Gastroesophageal sphincter (tissue), 4 donors: ENCODE measurements at places on chromosomes 1 and 21. TPM values are rescaled to one million over a fixed set of nuclear protein-coding genes. Genes with fewer than 3 reads are reported as not detected.
A peak's percentile ranks its signal among the peaks of the same experiment; 100 is the strongest.

- ATAC-seq = no peak
These were observed 155.3 kb downstream of the DISC1 start for GRCh38 chr1:231781892-231782291.

DNA sequence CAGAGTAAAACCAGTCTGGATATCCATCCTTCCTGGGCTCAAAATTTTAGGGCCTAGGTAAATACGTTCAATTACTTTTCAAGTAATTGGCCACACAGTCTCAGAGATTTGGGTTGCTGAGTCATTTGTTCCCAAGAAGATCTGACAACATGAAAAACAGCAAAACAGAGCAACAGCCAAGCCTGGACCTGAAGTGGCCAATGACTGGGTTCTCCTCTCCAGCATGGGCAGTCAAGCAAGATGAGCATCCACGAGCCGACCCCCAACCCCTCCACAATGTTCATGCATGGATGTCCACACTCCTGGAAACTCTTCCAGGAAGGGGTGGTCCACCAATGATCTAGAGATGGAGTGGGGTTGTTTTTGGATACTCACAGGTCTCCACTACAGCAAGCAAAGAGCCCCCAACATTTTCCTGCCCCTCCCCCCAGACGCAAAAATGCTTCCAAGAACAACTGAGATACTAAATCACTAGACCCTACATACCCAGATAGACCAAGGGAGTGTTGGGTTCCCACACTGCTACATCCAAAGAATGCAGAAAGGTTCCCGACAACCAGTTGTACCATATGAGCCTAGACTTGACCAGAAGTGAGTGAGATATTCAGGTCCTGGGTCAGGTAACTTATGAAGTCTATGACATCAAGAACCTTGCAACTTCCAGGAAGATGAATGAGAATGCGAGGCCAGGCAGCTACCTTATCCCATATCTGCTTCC lies 73.0 kb downstream of the CD46 start:
- peak; percentile 7 for ATAC-seq

Gene AIRE
- not detected for total RNA-seq

- ATAC-seq = no peak
These were observed 27.8 kb downstream of the FAM20B start for GRCh38 chr1:179053486-179053885.

DNA sequence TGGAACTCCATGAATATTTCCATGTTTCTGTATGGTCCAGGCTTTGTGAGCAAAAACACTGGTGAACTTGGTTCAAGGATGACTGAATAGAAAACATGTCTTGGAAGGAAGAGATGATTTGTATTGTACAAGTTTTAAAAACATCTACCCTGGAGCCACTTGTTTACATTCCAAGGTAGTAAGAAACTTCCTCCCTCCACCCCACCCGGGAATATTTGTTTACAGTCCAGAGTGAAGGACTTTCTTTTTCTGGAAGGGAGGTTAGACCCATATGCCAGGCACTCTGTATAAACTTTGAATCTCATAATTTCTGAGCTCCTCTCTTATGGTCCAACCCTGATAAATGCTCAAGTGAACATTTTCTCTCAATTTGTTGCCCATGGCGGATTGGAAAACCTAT lies 323.3 kb upstream of the LYPLAL1 start:
- ATAC-seq = no peak

DNA sequence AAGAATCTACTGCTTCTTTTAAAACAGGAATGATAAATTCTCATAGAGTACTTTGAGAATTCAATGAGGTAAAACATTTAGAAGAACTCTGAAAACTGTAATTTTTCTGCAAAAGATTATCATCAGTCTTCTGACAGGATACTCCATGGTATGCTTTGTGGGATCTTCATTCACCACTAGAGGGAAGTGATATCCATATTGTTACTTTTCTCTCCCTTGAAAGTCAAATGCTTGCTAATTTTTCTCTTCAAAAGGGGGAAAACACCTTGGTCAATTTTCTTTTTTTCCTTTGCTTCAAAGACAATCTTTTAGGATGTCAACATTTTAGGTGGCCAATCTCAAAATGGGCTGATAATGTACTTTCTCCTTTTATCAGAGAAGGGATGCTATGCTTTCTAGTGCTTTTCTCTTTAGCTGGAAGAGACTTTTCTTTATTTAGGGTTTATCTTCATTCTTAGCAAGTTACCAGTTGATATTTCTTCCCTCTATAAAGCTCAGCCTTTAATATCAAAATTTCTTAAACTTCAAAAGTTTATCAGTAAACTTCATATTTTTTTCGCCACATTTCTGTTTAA lies 95.5 kb downstream of the NEGR1 start:
- ATAC-seq = no peak

- no peak for ATAC-seq
These were observed 318.8 kb downstream of the PTPRU start for GRCh38 chr1:29555043-29555620.

Gene WNT4
- total RNA-seq = 0.12 TPM

GRCh38 chr1:20153000-20153418 lies 13.9 kb downstream of the PLA2G2F start:
- ATAC-seq = peak; percentile 41

DNA sequence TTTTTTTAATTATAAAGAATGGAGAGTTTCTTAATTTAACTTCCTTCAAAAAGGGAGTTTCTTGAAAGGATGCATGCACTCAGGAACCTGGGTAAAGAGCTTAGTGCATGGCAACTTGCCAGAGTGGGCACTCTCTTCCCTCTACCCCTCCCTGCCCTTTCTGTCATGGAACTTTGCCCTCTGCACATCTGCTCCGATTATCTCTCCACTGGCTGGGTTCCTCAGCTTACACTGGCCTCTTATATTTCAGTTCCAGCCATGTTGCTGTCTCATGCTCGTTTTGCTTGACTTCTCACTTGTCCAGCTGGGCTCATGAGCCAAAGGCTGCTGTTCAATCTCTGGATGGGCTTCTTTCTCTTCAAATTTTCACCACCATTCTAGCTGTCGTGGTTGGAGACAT lies 87.0 kb downstream of the NCAM2 start:
- ATAC-seq = no peak

DNA sequence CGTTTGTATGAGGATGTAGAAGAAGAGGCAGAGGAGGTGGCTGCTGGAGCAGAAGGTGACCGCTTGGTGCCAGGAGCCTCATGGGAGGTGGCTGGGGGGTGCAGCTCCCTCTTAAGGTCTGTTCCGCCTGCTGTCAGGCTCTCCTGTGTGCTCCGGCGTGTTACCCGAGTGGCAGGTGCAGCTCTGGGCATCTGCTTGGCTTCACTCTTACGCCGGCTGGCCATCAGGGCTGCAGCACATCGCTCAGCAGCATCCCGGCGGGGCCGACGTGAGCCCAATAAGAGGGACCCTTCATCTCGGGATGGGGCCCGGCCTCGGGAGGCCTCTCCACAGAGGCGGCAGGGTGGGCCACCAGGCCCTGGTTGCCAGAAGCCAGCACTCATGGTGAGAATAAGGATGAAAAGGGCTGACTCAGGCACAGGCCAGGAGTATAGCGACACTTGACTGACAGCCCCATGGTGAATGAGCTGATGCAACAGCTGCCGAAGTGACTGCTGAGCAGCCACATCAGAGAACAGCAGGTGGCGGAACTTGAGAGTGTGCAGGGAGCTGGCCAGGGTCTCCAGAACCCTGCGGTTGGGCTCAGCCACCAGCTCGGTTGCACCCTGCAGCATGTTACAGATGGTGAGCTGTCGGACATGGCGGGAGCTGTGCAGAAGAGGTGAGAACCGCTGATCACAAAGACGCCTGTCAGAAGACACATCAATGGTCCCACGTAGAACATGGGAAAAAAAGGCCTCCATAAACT lies 17.5 kb downstream of the LRRC41 start:
- no peak for ATAC-seq

DNA sequence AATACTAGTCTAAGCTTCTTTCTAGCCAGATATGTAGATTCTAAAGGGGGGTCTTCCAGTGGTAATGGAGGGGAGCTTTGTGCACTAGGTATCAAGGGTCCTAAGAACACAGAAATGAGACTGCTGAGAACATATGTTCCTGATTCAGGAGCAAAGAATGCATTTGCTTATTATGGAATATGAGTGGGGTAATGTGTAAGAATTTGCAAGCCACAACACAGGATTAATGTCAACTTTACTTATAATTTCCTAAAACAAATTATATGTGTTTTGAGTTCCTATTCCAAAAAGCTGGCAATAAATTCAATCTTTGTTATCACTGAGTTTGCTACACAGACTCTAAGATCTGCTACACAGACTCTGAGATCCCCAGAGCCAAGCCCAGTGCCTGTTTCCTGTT lies 357.0 kb upstream of the PTBP2 start:
- no peak for ATAC-seq

Gene MYBPH
- not detected for total RNA-seq

- ATAC-seq = no peak
These were observed 8.4 kb downstream of the LGR6 start for GRCh38 chr1:202201971-202202370.

DNA sequence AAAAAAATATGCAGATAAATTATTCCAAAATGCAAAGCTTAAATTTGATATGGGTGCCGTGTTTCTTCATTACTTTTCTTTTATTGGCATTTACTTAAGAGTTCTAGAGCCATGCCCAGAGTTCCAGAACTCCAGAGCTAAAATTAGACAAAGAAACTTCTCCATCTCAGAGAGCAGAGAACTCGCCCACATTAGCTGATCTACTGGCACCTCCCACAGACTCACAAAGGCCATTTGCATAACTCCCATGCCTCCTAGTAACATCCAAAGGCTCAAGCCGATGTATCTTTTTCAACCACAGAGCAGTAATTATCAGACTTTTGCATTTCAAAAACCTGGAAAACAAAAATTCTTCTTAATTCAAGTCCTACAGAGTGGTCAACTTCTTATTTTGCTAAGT lies 323.8 kb upstream of the ST6GALNAC5 start:
- ATAC-seq = no peak

Gene TTLL7
- total RNA-seq = 54.8 TPM

Gene CCNL2
- 94.4 TPM for total RNA-seq

DNA sequence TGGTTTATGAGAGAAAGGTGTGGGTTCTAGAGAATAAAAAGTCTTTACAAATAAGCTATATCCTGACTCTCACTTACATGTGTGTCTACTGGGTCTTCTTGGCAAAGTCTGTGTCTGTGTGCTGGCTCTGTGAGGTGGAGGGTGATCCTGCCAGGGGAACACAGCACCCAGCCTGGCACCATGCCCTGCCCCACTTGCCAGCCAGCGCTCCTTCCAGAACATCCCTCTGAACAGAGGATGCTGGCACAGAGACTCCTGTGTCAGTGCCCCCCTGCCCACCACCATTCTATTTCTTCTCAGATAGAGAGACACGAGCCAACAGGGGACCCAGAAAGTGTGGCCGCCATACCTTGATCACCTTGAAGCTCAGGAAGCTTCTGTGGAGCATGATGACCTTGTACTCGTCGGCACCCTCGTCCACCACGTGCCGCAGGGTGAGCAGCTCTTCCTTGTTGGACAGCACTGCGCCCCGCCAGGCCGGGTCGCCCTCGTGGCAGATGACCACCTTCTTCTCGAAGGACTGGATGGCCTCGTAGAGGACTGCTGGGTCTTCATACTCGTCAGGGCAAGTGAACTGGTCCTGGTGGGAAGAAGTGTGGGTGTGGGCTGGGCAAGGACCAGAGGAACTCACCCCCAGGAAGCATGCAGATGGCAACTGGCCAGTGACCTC lies 49.7 kb downstream of the NTPCR start:
- no peak for ATAC-seq

Gene SYNC
- 166 TPM for total RNA-seq

DNA sequence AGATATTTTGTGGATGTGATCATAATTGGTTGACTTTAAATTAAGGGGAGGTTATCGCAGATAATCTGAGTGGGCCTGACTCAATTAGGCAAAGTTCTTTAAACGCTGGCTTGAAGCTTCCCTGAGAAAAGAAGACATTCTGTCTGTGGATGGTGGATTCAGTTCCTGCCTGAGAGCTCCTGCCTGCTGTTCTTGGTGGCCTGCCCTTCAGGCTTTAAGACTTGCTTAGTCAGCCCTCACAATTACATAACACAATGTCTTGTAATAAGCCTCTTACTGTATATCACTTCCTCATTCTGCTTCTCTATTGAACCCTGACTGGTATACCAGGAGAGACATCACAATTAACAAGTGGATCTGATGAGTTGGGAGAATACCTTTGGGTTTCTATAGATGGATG lies 50.2 kb downstream of the KCNJ6 start:
- peak; percentile 66 for ATAC-seq

- ATAC-seq = peak; percentile 40
These were observed 240.1 kb downstream of the DISC1 start for GRCh38 chr1:231866392-231867331.

DNA sequence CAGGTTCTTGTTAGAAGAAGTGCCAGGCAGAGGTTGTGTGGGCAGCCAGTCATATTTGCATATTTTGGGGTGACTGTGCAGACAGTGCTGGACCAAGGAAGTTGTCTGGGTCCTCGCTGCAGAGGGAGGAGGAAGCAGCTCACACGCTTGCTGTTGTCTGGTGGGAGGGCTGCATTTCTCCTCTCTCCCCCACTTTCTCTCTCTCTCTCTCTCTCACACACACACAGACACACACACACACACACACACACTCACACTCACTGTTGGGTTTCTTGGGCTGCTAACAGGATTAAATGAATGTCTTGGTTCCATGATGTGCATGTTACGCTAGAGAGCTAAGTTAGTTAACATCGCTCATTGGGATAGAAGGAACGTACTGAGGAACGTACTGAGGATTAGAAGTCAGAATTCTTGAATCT lies 72.9 kb downstream of the AGPAT3 start:
- no peak for ATAC-seq

DNA sequence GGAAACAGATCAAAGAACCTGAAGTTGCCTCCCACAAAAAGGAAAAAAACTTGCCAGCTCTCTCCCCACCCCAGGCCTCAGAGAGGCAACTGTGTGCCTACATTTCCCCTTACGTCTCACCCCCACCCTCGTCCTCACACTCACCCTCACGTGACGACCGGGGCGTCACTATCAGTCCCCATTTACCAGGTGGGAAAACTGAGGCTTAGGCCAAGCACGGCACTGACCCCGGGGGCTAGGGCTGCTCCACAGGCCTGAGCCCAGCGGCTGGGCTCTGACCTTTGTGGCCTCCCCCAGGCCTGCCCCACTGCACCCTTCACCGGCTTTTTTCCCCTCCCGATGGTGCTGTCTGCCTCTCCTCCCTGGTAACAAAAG lies 51.5 kb upstream of the RUNX3 start:
- no peak for ATAC-seq
